Left lung (tissue), 14 donors: ENCODE measurements at places on chromosomes 3 and 15. TPM values are rescaled to one million over a fixed set of nuclear protein-coding genes. Genes with fewer than 3 reads are reported as not detected.
A peak's percentile ranks its signal among the peaks of the same experiment; 100 is the strongest.

TMEM62 gene
- 19.2 TPM for polyA plus RNA-seq

GRCh38 chr15:92616621-92617548 is 38.7 kb downstream of the FAM174B start:
- H3K36me3 ChIP-seq, result no peaks in the 10 kb centered on the region
- H3K4me1 ChIP-seq, result peaks cover 19% of the 10 kb centered on the region
- peak overlapping the region; percentile 46 for H3K27ac ChIP-seq
- no peaks in the 10 kb centered on the region for H3K27me3 ChIP-seq

DNA sequence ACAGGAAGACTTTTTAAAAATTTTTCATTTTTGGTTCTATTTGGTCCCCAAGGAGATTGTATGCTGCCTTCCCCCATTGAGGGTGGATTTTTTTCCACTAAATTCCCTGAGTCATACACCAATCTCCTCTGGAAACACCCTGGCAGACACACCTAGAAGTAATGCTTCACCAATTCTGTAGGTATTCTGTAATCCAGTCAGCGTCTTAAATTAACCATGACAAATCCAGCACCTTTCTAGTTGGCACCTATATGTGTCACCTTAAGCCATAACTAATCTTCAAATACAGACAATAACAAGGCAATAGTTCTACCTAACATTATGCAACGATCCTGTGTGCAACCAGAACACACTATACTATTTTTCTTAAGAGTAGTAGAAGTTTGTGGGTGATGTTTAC is 459.1 kb upstream of the NDN start:
- no peaks in the 10 kb centered on the region for H3K27me3 ChIP-seq
- DNase-seq, result no peak
- no peak overlapping the region for H3K4me3 ChIP-seq
- H3K36me3 ChIP-seq, result no peaks in the 10 kb centered on the region
- H3K4me1 ChIP-seq, result no peaks in the 10 kb centered on the region
- no peak overlapping the region for H3K27ac ChIP-seq

- H3K4me1 ChIP-seq, result no peaks in the 10 kb centered on the region
- H3K27ac ChIP-seq, result no peak overlapping the region
- H3K36me3 ChIP-seq, result no peaks in the 10 kb centered on the region
- no peak for DNase-seq
- no peak overlapping the region for H3K4me3 ChIP-seq
- H3K27me3 ChIP-seq, result no peaks in the 10 kb centered on the region
These were observed 500.6 kb upstream of the AGTR1 start for GRCh38 chr3:148197061-148197460.

- no peaks in the 10 kb centered on the region for H3K27me3 ChIP-seq
- no peak overlapping the region for H3K4me3 ChIP-seq
These were observed 61.5 kb upstream of the TCF12 start for GRCh38 chr15:56856934-56857333.

DNA sequence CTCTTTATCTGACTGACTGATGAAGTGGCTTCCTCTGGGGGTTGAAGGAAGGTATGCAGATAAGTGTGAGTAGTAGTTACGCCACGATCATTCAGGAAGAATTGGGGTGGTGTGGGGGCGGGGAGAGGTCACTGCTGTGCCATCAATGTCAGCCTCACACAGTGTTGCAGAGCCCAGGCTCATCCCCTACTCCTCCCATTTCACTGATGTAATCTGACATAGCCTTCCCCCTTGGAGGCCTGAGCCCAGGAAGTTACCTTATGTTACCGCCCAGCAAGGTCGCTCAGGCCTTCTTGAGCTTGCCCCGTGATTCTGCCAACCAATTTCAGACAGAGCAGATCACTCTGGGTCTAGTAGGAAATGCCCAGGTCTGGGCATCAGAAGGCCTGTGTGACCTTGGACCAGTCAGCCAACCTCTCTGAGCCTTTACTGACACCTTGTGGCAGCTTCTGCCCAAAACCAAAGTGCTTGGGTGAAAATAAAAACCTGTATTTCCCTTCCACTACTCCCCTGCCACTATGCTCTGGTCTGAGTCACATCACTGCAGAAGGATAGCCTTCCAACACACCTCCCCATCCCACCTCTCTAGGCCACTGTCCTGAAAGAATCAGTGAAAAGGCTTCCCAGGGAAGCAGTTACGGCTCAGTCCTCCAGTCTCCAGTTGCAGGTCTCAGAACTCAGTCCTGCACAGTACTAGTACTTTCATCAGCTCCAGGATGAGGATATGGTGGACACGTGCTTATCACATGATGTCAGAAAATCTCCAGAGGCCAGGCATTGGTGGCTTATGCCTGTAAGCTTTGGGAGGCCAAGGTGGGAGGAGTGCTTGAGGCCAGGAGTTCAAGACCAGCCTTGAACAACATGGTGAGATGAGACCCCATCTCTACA is 28.1 kb upstream of the INSYN1 start:
- no peak for DNase-seq
- no peak overlapping the region for H3K27ac ChIP-seq
- H3K4me1 ChIP-seq, result no peaks in the 10 kb centered on the region
- H3K36me3 ChIP-seq, result no peaks in the 10 kb centered on the region
- H3K4me3 ChIP-seq, result no peak overlapping the region

CYP1A1 gene
- 0.31 TPM for polyA plus RNA-seq

DNA sequence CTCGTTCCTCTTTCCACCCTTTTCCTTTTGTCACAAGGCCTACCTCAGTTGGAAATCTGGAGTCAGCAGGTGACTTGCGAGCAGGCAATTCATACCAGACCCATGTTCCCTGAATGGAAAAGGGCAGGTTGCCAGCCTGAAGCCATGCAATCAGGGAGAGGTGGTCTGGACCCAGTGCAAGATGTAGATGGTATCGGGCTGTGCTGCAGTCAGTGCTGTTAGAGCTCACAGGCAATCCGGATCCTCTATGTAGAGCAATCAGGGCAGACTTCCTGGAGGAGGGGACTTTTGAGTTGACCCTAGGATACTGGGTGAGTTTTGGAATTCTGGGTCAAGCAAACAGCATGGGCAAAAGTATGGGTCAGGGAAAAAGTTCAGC is 18.9 kb downstream of the LOXL1 start:
- no peak overlapping the region for H3K4me3 ChIP-seq
- H3K27ac ChIP-seq, result no peak overlapping the region
- H3K36me3 ChIP-seq, result no peaks in the 10 kb centered on the region
- DNase-seq, result no peak

DNA sequence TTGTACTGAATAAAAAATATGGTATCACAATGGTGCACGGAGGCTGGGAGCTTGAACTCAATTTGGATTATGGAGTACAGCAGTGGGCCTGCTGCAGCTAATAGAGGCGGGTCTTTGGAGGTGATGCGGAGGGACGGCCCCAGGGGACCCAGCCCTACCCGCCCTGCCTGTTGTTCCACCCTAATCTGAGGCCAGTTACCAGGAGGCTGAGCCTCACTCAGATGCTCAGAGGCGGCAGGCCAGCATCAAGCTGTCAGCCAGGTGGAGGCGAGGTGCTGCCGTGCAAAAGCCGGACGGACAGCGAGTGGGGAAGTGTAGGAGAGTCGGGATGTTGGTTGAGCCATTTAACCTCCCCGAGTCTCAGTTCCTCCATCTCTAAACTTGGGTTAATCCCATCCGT is 218.5 kb upstream of the RGMA start:
- no peaks in the 10 kb centered on the region for H3K4me1 ChIP-seq
- no peaks in the 10 kb centered on the region for H3K27me3 ChIP-seq
- no peak for DNase-seq
- no peaks in the 10 kb centered on the region for H3K36me3 ChIP-seq
- H3K27ac ChIP-seq, result no peak overlapping the region
- H3K4me3 ChIP-seq, result no peak overlapping the region

GRCh38 chr3:9019259-9019961 is 56.1 kb upstream of the RAD18 start:
- no peaks in the 10 kb centered on the region for H3K27me3 ChIP-seq
- H3K4me1 ChIP-seq, result no peaks in the 10 kb centered on the region
- no peaks in the 10 kb centered on the region for H3K36me3 ChIP-seq
- no peak overlapping the region for H3K27ac ChIP-seq
- no peak for DNase-seq

- H3K27ac ChIP-seq, result no peak overlapping the region
- peak; percentile 61 for DNase-seq
- no peak overlapping the region for H3K4me3 ChIP-seq
- H3K27me3 ChIP-seq, result no peaks in the 10 kb centered on the region
- H3K36me3 ChIP-seq, result no peaks in the 10 kb centered on the region
- peaks cover 47% of the 10 kb centered on the region for H3K4me1 ChIP-seq
These were observed 85.4 kb downstream of the XXYLT1 start for GRCh38 chr3:195185583-195185982.

GRCh38 chr3:16512435-16513140 is 911 bp downstream of the RFTN1 start:
- peak overlapping the region; percentile 86 for H3K27ac ChIP-seq
- peak overlapping the region; percentile 82 for H3K4me3 ChIP-seq
- H3K27me3 ChIP-seq, result no peaks in the 10 kb centered on the region

GRCh38 chr3:29408676-29409075 is 127.8 kb downstream of the RBMS3 start:
- no peak overlapping the region for H3K27ac ChIP-seq
- peaks cover 6% of the 10 kb centered on the region for H3K4me1 ChIP-seq
- DNase-seq, result no peak
- no peak overlapping the region for H3K4me3 ChIP-seq
- no peaks in the 10 kb centered on the region for H3K27me3 ChIP-seq

CLDN18 gene
- polyA plus RNA-seq, result 140 TPM

HIGD2B gene
- polyA plus RNA-seq, result not detected

GRCh38 chr3:157156837-157157635 is 2.9 kb downstream of the CCNL1 start:
- H3K36me3 ChIP-seq, result peaks cover 67% of the 10 kb centered on the region
- DNase-seq, result peak; percentile 22
- peaks cover 84% of the 10 kb centered on the region for H3K4me1 ChIP-seq
- H3K4me3 ChIP-seq, result peak overlapping the region; percentile 78
- no peaks in the 10 kb centered on the region for H3K27me3 ChIP-seq

DNA sequence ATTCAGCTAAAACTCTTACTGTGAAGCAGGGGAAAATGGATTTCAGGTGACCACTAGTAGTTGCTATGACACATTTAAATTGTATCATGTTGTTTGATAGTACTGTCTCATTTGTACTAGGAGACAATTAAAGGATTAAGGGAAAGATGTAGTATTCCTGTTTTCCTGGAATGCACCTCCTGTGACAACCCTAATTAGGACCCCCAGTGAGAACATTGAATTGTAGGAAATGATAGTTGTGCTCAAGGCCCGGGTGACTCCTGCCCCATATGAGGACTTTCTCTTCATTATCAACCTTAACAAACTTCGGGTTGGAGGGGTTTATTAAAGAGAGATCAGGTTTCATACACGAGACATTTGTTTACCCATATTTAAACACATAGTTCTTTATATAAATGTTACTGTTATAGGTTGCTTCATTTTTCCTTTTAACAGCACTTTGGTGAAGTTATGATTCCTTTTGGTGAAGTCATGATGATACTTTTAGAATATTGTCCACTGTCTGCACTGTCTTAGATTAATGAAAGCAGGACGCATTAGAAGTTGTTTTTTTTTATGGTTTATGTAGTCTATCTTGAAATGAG is 392.6 kb upstream of the NAALADL2 start:
- no peaks in the 10 kb centered on the region for H3K36me3 ChIP-seq
- H3K27me3 ChIP-seq, result no peaks in the 10 kb centered on the region
- no peak overlapping the region for H3K4me3 ChIP-seq

PLA2G4E gene
- polyA plus RNA-seq, result 0.07 TPM

DNA sequence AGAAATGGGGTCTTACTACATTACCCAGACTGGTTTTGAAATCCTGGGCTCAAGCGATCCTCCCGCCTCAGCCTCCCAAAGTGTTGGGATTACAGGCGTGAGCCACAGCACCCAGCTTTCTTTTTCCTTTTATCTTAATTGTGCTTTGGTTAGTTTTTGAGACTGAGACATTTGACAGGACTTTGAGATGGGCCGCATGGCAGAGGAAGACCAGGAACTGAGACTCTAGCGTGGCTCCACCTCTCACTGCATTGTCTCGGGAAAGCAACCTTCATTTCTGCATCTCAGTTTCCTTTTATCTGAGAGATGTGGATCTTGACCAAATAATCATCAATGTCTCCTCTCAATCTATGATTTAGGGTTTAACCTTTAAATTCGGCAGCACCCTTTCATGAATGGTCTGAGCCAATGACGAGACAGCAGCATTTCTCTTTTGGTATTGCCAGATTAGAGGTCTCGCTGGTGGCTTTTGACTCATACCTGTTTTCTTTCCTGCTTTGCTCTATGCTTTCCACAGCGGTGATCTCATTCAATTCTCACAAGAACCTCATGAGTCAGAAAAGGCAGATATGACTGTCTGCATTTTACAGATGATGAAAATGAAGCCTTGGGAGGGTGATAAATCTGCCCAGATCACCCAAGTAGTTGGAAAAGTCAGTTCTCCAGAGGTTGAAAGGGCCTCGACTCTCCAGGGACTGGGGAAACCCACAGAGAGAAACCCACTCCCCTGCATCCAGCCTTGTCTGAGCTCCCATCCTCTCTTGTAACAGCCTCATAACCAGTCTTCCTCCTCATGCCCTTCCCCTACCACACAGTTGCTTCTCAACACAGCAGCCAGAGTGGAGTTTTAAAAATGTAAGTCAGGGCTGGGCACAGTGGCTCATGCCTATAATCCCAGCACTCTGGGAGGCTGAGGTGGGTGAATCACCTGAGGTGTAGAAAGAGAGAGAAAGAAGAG is 84.8 kb upstream of the FOXB1 start:
- DNase-seq, result no peak
- peaks cover 22% of the 10 kb centered on the region for H3K27me3 ChIP-seq
- no peaks in the 10 kb centered on the region for H3K36me3 ChIP-seq
- H3K4me1 ChIP-seq, result no peaks in the 10 kb centered on the region
- H3K27ac ChIP-seq, result no peak overlapping the region
- H3K4me3 ChIP-seq, result no peak overlapping the region
